Bronchial epithelial cell (primary cell): ENCODE measurements at places on chromosomes 4 and X.

GRCh38 chrX:55710701-55711100, 6.8 kb upstream of the RRAGB start:
- peak; percentile 70 for DNase-seq

- peak; percentile 6 for DNase-seq
These were observed 21.9 kb upstream of the MAD2L1 start for GRCh38 chr4:120088507-120088906.

GRCh38 chrX:29617725-29618124, 597.6 kb upstream of the MAGEB2 start:
- no peak for DNase-seq

GRCh38 chr4:8330821-8331574, 61.4 kb downstream of the HTRA3 start:
- DNase-seq: no peak

GRCh38 chr4:151117371-151117962, 18.0 kb downstream of the RPS3A start:
- DNase-seq: peak; percentile 56

DNA sequence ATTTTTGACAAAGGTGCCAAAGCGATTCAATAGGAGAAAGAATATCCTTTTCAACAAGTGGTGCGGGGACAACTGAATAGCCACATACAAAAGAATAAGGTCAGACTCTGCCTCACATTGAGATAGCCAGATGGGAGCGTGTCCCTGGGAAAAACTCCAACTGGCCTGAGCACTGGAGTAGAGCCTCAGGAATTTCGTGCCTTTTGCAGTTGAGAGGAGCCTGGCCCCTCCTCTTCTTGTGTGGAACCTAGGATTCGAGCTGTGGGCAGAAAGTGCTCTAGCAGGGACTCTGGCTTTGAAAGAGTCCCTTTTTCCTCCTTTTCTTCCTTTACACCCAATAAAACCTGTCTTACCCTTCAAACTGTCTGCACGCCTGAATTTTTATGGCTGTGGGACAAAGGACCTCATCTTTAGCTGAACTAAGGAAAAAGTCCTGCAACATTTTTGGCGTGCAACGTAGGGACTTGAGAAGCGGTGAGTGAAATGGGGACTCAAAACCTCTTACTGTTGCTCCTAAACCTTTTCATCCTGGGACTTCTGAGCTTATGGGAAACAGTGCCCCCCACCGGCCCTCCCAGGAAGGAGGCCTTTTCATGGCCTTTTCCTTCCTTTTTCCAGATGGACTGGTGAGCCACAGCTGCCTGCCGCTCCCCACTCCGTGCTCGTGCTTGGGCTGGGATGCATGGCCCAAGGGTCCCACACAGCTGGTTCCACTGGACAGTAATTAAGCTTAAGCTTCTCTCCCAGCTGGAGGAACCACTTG, 68.6 kb downstream of the BMP15 start:
- DNase-seq: no peak

GRCh38 chr4:76270244-76271175, 19.0 kb downstream of the FAM47E start:
- peak; percentile 38 for DNase-seq

- DNase-seq: peak; percentile 74
These were observed 34.7 kb downstream of the SLC25A5 start for GRCh38 chrX:119502727-119503483.

- DNase-seq: no peak
These were observed 191.1 kb upstream of the ANXA3 start for GRCh38 chr4:78360466-78360865.

DNA sequence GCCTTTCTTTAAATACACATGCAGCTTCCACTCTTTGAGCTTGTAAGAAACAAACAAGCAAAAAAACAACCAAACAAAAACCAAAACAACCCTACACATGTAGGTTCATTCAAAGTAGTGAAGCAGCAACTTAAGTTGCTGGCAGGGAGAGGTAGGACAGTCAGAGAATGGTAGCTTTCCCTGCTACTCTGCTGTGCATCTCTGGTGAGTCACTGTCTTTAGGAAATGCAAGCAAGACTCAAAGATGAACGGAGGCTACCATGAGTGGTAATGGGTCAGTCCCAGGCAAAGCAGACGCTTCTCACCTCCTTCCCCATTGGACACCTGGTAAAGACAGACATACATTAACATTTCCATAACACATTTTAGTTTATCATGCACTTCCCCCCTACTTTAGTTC, 43.2 kb downstream of the PGRMC2 start:
- DNase-seq: peak; percentile 49

- no peak for DNase-seq
These were observed 1.9 kb downstream of the FAM114A1 start for GRCh38 chr4:38869511-38869910.

GRCh38 chr4:56619160-56619559, 61.9 kb downstream of the HOPX start:
- peak; percentile 56 for DNase-seq

GRCh38 chr4:24470666-24471485, 113.5 kb downstream of the DHX15 start:
- no peak for DNase-seq

GRCh38 chr4:182189103-182189878, 53.9 kb upstream of the TENM3 start:
- peak; percentile 16 for DNase-seq

GRCh38 chrX:71057848-71058530, 10.1 kb downstream of the SNX12 start:
- DNase-seq: no peak

- no peak for DNase-seq
These were observed 162.5 kb upstream of the RASGEF1B start for GRCh38 chr4:81634165-81634564.

GRCh38 chrX:13094828-13095341, 50.5 kb upstream of the FAM9C start:
- no peak for DNase-seq

GRCh38 chr4:2756691-2757350, 685 bp upstream of the TNIP2 start:
- no peak for DNase-seq

DNA sequence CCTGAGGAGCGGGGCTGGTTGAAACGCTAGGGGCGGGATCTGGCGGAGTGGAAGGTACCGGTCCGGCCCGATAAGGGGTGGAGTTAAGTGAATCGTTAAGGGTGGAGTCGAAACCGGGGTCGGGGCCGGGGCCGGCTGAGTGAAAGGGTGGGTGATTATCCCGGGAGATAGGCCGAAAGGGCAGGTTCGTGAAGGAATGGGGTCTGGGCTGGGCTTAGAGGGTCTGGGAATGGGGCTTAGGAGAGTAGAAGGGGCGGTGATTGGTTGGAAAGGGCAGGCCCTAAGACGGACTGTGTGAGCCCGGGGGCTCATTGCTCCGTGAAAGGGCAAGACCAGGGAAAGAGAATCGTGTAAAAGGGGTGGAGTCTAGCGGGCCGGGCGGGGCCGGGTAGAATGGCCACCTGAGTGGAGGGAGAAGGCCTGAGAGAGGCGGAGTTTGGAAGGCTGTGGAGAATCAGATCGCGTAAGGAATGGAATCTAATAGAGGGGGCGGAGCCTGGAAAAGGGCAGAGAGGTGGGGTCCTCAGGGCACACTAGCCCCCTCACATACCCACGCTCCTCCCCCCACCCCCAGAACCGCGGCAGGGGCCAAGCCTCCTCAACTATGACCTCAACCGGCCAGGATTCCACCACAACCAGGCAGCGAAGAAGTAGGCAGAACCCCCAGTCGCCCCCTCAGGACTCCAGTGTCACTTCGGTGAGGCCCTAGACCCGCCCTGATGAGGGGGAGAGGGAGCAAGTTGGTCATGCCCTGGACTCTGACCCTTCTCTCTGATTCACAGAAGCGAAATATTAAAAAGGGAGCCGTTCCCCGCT, 430 bp downstream of the HDAC6 start:
- DNase-seq: peak; percentile 71

DNA sequence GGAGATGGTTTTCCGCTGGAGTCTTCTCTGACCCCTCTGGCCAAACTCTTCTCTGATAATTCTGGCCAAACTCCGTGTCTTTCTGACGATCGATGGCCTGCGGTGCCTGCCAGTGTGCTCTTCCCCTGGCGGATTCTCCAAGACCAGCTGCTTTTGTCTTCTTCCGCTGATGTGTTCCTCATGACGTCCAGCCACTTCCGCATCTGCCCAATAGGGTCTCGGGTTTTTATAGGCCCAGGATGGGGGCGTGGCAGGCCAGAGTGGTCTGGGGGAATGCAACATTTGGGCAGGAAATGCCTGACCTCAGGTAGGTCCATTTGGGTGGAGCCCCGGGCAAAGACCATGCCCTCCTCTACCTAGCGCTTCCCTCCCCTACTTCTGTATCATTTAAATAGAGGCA, 1542.1 kb downstream of the STIM2 start:
- DNase-seq: no peak

DNA sequence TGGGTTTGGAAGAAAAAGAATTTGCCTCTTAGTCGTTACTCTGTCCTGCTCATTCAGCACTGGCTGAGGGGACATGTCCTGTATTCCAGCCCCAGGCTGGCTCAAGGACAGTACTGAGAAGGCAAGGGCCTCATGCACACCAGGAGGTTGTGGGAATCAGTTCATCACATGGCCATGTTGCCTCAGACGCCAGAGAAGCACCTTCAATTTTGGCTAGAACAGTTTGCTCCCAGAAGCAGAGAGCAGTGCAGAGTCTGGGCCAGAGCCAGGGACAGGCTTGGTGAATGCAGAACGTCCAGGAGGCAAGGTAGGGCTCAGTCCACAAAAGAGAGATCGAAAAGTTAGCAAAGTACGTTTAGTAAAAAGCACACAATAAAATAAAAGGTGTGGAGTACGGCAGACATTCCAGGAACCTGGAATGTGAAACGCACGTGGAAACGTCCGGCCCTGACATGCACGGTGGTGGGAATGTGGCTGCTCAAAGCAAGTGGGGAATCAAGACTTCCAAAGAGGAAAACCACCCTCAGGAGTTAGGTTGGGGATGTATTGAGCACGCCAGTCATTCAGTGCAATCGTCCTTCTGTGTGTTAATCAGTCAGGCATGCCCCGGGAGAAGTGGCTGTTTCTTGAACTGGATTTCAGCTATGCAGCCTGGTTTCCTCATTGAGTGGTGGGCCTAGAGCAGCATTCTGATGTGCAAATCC, 1.2 kb upstream of the SLC2A9 start:
- DNase-seq: peak; percentile 51

GRCh38 chrX:134240209-134240608, 3.2 kb downstream of the CCDC160 start:
- DNase-seq: no peak

DNA sequence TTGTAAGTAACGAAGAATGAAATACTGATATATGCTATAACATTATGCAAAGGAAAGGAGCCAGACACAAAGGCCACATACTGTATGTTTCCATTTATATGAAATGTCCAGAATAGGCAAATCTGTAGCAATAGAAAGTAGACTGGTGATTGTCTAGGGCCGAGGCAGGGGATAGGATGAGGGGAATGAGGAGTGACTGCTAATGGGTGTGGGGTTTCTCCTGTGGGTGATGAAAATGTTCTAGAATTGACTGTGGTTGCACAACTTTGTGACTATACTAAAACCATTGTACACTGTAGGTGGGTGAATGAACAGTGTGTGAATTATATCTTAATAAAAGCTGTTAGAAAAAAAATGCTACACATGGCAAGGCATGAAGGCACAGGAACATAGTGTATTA, 19.9 kb upstream of the SUPT20HL1 start:
- no peak for DNase-seq

GRCh38 chr4:47442980-47443379, 20.5 kb downstream of the COMMD8 start:
- no peak for DNase-seq

GRCh38 chr4:178671766-178672165, 1229.5 kb upstream of the AGA start:
- no peak for DNase-seq

- no peak for DNase-seq
These were observed 213.3 kb downstream of the GLUD2 start for GRCh38 chrX:121260596-121261240.

GRCh38 chrX:134364711-134365110, 95.3 kb upstream of the HPRT1 start:
- DNase-seq: no peak
